ENCODE measurements at places on chromosomes 4 and X.

DNA sequence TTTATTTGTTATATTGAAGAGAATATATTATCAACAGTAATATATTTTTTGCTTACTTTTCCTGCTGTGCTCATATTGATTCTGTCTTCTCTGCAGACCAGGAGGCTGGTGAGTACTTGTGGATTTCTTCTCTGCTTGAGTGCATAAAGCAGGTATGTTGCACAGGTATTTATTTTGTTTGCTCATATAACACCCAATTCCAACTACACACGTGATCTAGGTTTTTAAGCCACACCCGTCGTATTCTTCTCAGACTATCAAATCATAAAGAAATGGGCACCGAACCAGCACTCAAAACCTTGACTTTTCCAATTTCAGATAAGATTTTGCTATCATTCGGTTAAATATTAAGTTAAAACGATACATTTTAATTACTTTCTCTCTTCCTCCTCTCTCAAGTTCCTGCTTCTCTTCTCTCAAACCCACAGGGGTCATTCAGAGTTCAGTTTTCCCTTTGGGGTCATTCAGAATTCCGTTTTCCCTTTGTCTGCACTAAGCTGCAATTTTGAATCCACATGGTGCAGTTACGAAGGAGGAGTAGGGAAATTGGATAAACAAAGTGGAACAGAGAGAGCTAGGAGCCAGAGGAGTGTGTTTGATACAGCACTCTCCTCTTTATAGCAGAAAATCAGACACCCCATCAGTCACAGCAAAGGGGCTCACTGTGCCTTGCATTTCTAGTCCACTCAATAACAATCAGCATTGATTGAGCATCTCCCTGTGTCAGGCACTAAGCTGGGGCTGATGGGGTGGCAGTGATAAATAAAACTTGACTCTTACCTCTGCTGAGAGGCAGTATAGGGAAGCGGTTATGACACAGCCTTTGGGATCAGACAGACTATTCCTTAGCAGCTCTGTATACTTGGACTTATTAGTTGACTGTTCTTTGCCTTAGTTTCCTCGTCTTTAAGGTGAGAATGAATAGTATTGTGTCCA is at the start of gene ADH1C:
Gene ADH1C (minus strand): TSS at position 145 of the 936 bp plus-strand sequence. CDS start 71 bp downstream, at position 74.
- no peak for DNase-seq

DNA sequence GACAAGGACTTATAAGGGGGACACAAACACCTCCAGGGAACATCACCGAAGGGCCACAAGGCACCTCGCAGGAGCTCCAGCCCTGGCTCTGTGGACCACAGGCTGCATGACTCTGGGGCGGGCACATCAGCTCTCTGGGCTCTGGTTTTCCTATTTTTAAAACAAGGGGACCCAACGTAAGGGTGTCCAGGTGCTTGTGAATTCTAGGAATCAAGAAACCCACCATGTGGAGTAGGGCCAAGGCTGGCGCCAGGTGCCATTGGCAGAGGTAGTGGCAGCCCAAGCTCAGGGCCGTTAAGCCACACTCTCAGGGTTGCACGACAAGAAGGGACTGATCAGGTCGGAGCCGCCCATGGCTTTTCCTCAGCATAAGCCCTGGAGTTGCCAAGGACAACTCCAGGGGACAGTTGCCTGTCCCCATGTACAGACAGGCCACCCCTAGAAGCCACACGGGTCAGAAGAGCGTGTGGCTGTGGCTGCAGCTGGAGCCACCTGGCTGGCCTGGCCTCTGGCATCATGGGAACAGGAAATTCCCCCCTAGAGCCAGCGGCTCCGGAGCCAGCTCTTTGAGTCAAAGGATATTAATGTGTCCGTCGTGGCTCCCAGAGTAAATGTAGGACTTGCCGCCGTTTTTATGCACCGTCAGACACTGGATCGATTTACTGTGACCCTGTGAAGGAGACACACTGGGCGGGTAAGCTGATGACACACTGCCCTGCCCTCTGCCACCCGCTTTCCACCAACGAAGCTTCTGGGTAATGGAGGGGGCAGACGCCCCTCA is 32.5 kb downstream of the WDR1 start:
- DNase-seq, result no peak

GRCh38 chr4:111542056-111542455 is 603.2 kb upstream of the FAM241A start:
- no peak for DNase-seq

GRCh38 chr4:89022426-89023128 is 34.4 kb downstream of the FAM13A start:
- DNase-seq, result no peak

DNA sequence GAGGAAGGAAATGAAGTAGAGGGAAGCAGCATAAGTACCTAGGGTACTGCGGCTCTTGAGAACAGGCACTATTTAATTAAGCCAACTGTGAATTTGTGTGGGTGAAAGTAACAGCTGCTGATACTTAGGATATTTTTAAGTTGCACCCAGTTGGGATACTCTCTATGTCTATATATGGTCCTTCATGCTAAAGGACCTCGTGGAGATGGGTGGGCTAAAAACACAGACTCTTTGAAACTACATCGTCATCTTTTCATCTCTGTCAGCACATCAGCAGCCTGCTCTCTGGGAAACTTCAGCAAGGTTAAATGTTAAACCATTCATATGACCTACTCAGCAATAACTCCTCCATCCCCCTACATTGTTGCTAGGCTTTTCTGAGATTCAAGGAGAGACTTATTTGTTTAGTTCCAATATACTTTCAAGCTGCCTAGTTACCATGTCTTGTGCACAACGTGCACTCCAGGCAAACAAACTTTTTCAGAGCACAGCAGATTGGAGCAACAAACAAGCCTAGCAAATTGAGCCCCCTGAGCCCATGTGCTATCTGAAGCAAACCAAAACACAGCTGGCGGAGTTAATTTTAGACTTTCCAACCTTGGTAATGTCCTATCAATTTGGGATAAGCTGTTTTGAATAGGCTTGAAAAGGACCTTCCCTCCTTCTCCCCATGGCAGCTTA is 6.2 kb upstream of the MOB1B start:
- DNase-seq, result no peak
